Retinal pigment epithelial cell (primary cell): ENCODE measurements at places on chromosomes 7 and 10.
A peak's percentile ranks its signal among the peaks of the same experiment; 100 is the strongest.

- no peak for DNase-seq
Observed at GRCh38 chr7:51246258-51247245, 70.1 kb downstream of the COBL start.

GRCh38 chr7:129989466-129989865 lies 36.7 kb upstream of the UBE2H start:
- no peak for DNase-seq

GRCh38 chr7:82419200-82419599 lies 24.4 kb downstream of the CACNA2D1 start:
- DNase-seq = no peak

GRCh38 chr7:134504660-134505164 lies 22.7 kb upstream of the AKR1B10 start:
- DNase-seq = no peak

GRCh38 chr7:106313456-106313901 lies 28.7 kb upstream of the NAMPT start:
- DNase-seq = no peak

DNA sequence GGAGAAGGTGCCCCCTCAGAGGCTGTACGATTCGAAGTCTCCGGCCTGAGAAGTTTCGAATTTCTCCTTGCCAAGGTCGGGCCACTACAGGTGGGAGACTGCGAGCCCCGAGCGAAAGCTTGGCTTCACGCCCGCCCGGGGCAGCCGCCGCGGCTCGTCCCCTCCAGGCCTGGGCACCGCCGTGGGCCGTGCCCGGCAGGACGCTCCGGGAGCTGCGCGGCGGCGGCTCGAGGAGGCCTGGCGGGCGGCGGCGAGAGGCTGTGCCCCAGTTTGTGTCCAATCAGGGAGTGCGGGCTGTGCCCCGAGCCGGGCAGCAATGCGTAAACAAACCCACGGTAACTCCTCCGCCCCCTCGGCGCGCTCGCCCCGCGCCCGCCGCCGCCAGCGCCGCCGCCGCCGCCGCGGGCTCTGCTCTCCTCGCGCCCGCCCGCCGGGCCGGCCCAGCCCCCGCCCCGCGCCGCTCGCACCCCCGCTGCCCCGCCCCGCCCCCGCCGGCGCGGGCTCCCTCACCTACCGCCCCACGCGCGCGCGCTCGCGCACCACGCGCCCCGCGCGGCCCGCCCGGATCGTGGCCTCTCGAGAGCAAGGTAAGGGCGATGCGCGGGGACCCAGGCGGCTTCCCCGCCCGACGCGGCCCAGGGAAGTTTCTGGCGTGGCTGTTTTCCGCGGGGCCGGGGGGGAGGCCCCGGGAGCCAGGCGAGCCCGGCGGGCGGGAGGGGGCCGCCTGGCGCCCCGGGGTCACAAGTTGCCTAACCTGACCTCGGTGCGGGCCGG lies 57.8 kb upstream of the PCGF5 start:
- peak; percentile 32 for DNase-seq

DNA sequence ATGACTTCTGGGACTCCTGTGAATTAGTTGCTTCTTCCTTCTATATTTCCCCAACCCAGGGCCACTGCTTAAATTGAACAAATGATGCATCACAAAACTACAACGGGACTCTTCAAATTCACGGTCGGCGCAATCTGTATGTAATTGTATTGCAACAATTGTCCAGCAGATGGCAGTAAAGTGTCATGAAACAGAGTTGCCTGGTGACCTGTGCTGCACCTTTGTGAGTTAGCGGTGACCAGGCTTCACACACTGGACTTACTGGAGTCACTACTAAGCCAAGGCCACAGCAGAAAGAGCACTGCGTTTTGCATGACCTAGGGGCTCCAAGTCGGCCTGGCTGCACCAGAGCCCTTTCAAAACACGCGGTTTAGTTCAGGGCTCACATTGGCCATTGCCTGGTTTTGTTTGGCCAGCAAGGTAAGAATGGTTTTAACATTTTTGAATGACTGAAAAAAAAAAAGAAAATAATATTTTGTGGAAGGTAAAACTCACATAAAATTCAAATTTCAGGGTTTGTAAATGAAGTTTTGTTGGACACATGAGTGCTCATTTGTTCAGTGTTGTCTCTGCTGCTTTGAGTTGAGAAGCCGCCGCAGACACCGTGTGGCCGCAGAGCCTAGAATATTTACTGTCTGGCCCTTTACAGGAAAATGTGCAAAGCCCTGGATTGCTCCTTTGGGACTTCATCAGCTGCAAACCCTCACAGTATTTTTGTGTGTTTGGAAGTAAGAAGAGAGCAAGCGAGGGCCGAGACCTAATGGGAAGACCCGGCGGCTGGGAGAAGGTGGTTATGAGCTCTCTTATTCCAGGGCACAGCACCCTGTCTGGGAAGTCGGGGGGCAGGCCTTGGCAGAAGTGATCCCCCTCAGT lies 23.2 kb upstream of the ZNF32 start:
- DNase-seq = peak; percentile 23

DNA sequence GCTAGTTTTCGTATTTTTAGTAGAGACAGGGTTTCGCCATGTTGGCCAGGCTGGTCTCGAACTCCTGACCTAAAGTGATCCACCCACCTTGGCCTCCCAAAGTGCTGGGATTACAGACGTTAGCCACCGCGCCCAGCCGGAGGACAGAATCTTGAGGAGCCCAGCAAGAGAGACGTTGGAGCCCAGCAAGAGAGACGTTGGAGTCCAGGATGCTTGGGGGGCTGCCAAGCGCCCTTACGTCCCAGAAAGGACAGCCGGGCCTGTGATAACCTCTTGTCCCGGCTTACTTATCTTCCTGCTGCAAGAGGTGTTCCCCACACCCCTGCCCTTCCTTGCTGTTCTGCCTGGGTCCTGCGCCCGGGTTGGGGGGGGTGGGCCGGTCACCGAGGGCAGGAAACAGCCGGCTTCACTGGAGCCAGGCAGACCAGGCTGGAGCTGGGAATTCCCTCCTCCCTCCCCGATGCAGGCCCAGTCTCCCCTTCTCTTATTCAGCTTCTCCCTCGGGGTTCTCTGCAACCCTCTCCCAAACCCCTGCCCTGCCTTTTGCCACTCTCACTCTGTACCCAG lies 1.9 kb upstream of the EPHB4 start:
- no peak for DNase-seq

DNA sequence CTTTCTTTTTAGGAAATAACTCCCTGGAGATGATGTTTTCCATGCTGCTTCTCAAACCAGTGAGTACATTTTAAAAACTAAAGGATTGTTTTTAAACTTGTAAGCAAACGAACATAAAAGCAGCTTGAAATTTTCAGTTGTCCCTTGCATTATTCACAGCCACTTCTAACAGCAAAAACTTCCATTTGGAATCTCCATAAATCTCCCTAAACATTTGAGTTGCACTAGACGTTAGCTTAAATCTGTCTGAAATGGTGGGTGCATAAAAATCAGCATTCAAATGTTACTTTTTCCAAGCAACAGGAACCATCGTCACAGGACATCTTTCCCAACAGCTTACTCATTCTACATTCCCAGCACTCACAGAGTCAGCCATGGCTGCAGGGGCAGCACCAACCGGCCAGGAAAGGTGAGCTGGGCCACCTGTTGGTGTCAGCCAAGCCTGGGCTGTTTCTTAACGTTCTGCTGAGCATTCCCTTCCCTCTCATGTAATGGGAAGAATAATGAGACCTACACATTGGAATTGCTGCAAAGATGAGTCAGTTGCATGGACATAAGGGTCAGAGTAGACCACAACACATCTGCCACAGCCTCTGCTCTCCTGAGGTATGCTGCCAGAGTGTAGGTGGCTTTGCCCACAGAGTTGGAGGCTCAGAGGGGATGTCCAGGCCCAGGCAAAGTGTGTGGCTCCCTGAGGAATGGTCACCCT lies 163.2 kb downstream of the TNS3 start:
- DNase-seq = no peak

GRCh38 chr7:123677061-123677715 lies 21.5 kb downstream of the LMOD2 start:
- DNase-seq = no peak

GRCh38 chr7:85593355-85593754 lies 406.5 kb upstream of the SEMA3D start:
- no peak for DNase-seq

DNA sequence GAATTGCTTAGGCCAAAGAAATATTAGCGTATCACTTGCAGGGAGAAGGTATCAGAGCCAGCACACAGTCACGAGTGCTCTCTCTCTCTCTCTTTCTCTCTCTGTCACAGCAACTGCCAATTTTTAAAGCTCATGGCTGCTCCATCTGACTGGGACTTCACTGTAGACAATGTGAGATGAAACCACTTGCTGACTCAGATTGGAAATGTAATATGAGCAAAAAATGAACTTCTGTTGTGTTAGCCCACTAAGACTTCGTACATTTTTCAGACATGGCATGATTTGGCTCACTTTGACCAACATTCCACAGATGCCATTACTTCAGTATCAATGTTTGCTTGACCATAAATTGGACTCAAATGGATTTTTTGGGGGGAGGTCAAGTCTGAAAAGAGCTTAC lies 68.1 kb downstream of the DGKB start:
- DNase-seq = peak; percentile 78
